A549 (cell line): ENCODE measurements at places on chromosomes 3 and 15.

DNA sequence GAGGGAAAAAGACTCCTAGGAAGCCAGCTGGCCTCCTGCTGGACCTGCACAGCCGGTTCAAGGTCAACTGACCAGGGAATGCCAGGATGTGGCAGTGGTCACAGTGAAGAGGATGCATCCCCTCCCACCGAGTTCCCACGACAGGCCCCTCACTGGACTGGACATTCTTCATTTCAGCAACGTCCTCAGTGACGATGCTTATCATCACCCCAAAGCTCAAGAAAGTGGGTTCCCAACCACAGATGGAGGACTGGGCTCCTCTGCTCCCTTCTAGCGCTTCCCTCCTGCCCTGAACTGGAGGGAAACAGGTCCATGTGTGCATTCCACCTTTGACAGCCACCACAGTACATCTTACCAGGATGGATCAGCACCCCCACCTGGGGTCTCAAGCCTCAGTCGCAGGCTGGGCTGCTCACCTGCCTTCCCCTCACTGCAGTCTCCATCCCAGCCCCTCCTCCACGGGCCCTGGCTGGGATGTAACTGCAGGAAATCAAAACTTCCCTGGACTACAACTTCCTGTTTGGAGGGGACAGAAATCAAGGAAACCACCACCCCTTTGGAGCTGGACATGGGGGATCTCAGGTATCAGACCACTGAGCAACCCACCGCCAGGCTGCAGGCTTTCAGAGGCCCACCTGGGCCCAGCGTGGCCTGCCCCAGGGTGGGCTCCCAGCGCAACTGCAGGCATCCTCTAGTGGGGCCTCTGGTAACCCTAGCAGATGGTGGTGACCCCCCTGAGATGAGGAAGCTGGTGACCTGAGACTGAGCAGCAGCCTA, 7.3 kb downstream of the CALML4 start:
- DNase-seq, result no peak

DNA sequence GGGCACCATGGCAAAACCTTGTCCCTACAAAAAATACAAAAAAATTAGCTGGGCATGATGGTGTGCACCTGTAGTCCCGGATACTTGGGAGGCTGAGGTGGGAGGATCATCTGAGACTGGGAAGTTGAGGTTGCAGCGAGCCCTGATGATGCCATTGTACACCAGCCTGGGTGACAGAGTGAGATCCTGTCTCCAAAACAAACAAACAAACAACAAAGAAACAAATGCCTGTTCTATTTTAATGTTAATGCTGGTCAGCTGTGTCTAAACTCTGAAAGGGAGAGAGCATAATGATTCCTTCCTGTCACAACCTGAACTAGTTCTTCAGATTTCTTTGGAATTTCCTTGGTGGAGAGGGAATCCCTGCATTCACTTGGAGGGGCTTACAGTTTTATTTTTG, 413.0 kb upstream of the TBL1XR1 start:
- no peak for DNase-seq

GRCh38 chr3:186746008-186746407, 28.8 kb downstream of the KNG1 start:
- DNase-seq, result peak; percentile 95

DNA sequence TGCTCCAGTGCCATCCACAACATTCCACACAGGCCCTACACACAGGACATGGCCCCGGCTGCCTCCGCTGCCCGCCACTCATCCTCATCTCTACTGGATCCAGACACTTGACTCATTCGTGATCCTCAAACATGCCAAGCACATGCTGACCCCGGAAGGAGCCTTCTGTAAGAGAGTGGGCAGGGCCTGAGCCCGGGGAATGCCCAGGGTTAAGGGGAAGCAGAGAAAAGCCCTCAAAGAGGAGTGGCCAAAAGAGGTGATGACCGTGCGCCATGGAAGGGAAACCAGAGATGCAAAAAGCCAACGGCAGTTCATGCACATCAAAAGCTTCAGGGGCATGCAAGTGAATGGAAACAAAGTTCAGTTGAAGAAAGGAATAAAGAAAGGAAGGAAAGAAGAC, 46.1 kb downstream of the RFTN1 start:
- no peak for DNase-seq

DNA sequence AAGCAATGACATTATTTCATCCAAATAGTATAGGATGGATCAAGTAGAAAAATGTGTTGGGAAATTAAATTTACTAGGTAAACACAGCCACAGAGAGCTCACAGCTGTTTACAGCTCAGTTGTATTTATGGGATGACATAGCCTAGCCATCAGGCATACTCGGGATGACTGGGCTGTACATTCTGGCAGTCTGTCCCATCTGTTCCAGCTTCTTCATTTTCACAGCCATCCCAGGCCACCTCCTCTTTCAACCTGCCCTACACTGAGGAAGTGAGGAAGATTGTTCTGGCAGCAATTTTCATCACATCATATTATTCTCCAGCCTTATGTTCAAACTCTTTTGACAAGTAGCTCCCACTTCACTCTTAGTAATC, 98.4 kb upstream of the PFN2 start:
- DNase-seq, result no peak
